NCI-H446 treated with DMSO at 0.1 percent for 48 hours (cell line): ENCODE measurements at places on chromosomes 16 and 17.

- DNase-seq: no peak
These were observed 63.4 kb downstream of the CLEC16A start for GRCh38 chr16:11007714-11008280.

DNA sequence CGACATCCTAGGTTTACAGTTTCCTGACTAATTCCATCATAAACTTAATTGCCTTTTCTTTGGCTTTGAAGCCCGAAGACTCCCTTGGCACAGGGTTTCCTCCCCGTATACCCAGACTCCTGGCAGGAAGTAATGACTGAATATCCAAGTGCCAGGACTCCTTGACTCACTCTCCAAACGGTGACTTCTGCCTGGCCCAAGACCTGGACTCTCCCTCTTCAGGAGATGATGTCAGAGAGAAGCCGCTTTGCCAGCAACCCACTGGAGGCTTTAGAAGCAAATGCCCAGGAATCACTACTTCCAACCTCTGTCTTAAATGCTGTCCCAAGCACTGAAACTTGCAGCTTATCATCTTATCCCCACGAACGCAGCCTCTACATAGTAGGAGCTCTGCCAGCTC lies 146.5 kb downstream of the RGS9 start:
- DNase-seq: no peak

GRCh38 chr17:28982131-28982793 lies 23.6 kb downstream of the SEZ6 start:
- DNase-seq: no peak

DNA sequence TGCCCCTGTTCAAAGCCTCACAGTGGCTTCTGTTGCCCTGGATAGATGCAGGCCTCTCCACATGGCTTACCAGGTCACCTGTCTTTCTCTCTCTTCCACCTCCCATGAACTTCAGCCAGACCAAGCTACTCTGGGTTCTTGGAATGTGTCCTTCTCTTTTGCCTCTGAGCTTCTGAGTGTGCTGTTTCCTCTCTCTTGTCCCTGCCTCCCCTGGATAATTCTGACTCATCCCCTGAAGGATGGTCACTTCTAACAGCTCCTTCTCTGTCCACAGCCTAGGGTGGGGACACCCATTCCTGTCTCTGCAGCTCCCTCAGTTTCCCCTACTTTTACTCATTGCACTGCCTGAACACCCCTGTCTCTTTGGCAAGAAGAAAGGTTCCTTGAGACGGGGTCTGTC lies 2.9 kb downstream of the GUCY2D start:
- no peak for DNase-seq

DNA sequence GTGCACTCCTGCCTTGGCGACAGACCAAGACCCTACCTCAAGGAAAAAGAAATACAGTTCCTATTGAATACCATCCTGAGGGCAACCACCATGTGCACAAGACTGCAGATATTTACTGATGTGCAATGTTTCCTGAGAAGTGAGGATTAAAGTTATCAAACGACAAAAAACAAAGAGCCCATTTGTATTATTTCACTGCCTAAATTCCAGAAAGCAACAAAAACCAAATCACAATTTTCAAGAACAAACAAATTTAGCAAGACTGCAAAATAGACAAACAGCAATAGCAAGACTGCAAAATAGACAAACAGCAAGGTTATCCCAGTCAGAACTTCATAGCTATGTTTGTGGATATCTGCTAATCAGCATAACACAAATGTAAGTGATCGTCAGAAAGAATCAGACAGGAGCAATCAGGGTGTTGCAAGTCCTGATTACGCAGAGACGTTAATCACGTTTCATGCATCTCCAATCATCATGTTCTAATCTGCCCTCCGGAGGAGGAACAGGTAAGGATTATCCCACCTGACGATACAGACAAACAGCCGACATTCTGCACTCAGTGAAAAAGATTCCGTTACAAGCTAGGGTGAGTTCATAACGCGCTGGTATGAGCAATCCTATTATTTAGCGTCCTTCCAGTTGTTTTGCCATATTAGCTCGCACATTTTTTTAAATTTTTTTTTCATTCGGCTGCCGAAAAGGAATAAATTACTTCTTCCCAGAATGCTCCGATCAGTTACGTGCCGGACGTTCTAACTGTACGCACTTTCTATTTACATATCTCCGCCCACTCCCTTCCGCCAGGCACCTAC lies 2.9 kb downstream of the TMEM107 start:
- peak; percentile 99 for DNase-seq

DNA sequence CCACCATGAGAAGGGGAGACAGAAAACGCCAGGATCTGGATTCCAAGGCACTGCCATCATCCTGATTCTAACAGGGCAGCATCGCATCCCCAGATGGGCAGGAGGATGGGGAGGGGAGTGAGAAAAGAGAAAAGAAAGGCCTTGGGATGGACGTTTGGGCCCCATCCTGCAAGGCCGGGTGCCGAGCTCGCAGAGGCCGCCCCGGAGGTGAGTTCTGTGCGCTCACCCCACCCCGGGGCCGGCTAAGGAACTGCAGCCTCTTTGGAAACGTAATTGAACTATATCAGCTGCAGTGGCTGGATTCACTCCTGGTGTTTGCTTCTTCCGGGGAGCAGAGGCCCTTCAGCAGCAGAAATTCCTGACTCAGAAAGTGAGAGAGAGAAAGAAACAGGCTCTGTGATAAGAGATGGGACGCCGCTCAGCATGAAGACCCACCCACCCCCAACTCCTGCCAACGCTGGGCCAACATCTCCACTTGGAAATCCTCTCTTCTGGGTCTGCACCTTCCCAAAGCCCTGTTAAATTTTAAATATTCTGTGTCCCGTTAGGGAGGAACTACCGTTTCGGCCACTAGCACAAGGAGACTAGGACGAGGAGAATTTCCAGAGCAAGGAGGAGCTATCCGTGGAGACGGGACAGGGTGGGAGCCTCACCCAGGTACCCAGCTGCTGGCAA lies 8.5 kb upstream of the SSTR2 start:
- peak; percentile 66 for DNase-seq

DNA sequence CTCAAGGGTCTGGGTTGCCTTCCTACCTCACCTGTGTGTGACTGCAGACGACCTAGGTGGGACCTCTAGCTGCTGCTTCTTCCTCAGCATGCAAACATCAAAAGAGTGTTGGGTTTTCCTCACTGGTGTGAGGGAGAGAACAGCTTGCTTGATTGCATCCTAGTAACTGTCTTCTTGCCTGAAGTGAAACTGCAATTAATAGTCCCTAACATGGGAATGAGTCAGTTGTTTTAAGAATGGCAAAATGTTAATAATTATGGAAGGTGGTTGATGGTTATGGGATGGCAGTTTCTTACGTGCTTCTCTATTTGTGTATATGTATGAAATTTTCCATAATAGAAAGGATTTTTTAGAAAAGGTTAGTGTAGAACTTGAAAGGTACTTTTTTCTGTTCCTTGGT lies 5.9 kb downstream of the POLR2C start:
- no peak for DNase-seq
